ENCODE measurements at places on chromosomes 3 and 15.
A peak's percentile ranks its signal among the peaks of the same experiment; 100 is the strongest.

DNA sequence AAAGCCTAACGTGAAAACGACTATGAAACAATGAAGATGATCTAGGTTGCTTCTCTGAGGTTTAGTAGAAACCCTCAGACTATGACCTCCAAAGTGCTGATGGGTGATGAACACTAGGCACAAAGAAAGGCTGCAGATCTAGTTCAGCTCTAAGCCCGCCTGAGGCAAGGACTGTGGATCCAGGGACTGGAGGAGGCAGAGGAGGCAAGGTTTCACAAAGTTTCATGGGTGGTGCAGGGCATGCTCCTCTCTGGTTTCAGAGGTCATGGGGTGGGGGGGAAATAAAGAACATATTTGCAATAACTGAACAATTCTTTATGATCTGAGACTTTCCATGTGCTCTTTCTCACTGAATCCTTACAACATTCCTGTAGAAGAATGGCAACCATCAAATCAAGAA, 679.2 kb downstream of the NTRK3 start:
- no peak for DNase-seq

GRCh38 chr3:111729087-111729846, 129.8 kb upstream of the PHLDB2 start:
- DNase-seq, result no peak

DNA sequence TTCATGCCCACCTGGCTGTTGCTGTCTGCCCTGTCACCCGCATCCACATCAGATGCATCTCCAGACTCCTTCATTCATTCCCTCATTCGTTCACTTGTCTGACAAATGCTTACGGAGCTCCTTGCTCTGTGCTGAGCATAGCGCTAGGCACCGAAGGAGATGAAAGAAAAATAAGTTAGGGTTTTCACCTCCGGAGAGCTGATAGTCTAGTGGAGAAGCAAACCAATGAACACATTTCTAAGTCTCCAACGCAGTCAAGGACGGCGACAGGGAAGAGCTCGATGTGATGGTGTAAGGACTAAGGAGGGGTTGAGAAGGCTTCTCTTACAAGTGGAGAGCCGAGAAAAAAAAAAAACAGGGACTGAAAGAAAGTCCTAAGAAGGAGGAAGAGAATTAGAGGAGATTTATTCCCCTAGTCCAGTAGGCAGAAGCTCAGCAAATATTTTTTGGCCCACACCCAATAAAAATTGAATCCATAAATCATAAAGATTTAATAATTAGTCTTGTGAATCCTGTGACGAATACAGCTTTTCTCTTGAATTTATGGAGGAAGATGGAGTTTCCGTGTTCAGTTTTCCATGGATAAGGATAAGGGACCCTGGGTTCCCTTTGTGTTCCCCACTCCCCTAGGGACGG, 127.2 kb upstream of the DLG1 start:
- no peak for DNase-seq

DNA sequence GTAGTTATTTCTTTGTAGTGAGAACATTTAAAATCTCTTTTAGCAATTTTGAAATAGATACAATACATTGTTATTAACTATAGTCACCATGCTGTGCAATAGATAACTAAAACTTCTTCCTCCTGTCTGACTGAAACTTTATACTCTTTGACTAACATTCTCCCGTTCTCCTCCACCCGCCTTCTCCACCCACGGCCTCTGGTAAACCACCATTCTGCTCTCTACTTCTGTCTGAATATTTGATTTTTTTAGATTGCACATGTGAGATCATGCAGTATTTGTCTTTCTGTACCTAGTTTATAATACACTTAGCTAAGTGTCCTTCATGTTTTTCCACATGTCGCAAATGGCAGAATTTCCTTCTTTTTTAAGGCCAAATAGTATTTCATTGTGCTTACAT, 72.8 kb upstream of the RBM5 start:
- no peak for DNase-seq

GRCh38 chr3:128252083-128252482, 98.8 kb downstream of the EEFSEC start:
- DNase-seq, result no peak

DNA sequence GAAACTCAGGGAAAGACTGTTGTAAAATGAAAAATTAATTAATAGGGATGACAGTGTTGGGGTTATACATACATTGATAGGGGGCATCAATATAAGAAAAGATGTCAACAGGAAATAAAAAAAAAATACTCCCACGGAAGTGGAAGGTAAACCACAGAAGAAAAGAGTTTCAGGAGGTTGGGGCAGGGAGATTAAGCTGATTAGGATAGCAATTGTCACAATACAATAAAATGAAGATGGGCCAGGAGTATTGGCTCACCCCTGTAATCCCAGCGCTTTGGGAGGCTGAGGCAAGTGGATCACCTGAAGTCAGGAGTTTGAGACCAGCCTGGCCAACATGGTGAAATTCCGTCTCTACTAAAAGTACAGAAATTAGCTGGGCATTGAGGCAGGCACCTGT, 536.1 kb downstream of the AGBL1 start:
- no peak for DNase-seq

DNA sequence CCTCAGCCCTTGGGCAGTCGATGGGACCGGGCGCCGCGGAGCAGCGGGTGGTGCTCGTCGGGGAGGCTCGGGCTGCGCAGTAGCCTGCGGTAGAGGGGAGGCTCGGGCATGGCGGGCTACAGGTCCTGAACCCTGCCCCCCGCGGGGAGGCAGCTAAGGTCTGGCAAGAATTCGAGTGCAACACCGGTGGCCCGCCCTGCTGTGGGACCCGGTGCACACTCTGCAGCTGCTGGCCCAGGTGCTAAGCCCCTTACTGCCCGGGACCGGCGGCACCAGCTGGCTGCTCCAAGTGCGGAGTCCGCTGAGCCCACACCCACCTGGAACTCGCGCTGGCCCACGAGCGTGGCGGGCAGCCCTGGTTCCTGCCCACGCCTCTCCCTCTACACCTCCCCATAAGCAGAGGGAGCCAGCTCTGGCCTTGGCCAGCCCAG, 377.7 kb upstream of the RBMS3 start:
- DNase-seq, result no peak

DNA sequence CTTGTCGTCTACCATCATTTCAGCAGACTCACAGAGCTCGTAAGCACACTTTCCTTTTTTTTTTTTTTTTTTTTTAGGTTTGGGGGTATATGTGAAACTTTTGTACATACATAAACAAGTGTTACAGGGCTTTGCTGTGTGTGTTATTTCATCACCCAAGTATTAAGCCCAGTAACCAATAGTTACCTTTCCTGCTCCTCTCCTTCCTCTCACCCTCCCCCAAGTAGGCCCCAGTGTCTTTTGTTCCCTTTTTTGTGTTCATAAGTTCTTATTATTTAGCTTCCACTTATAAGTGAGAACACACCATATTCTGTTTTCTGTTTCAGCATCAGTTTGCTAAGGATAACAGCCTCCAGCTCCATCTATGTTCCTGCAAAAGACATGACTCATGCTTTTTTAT, 746.8 kb downstream of the GRM7 start:
- DNase-seq, result no peak

GRCh38 chr3:101928890-101929289, 79.6 kb downstream of the NFKBIZ start:
- no peak for DNase-seq

DNA sequence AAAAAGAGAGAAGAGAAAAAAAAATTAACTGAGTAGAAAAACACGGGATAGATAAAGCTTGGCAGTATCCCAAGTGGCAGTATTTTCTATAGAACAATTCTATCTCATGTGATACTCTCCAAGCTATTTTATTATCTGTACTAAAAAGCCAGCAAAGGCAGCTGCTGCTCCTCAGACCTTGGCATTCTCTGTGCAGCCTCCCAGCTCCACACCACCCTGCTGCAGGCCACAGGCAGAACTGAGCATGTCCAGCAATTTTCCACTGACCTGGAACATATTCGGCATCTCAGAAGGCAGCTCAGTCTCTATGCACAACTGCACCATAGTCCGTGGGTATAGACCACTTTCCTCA, 1161.4 kb downstream of the IGSF11 start:
- DNase-seq, result peak; percentile 68

DNA sequence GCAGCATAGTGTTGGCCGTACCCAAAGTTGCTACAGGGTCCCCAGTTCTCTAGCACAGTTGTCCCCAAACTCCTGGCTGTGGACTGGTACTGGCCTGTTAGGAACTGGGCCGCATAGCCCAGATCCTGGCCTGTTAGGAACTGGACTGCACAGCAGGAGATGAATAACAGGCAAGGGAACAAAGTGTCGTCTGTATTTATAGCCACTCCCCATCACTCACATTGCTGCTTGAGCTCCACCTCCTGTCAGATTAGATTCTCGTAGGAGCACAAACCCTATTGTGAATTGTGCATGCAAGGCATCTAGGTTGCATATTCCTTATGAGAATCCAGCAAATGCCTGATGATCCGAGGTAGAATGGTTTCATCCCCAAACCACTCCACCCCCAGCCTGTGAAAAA, 604.0 kb upstream of the LMCD1 start:
- DNase-seq, result no peak

DNA sequence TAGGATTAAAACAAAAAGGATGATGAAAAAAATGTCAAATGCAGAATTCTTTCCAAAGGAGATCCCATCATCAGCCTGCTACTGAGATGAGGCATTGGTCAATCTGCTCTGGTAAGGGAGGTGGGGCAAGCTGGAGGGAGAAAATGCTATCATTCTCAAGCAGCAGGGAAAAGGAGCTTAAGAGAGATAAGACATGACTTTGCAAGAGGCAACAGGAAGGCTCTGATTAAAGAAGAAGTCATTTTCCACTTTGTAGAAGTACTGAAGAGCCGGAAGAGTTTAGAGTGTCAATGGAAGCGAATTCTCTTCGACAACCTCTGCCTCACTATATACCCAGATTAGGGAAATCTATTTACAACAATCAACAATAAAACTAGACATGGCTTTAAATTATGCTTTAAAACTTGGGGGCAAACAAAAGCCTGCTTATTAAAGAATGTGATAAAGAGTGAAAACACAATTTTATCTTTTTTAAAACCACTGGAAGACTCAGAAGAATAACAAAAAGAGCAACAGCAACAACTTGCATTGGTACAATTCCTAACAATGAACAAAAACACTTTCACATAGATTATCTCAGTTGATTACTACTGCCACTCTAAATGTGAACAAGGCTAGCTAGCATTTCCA, 81.8 kb upstream of the NANOGP8 start:
- no peak for DNase-seq

DNA sequence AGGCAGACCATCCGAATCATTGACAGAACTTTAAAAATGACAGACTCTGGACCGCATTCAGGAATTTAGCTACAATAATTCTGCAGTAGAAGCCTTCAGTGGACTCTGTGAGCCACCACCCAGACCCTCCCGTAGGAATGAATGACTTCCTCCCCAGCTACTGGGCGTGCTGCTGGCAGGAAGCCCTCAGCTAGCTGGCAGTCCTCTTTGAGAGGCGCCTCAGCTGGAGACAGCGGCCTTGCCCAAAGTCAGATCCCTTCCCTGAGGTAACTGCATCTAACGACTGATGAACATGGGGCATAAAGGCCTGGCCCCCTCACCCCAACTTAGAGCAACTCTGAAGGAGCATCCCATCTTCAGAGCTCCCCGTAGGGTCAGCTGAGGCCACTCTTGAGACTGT, 25.8 kb downstream of the CRABP1 start:
- DNase-seq, result no peak

DNA sequence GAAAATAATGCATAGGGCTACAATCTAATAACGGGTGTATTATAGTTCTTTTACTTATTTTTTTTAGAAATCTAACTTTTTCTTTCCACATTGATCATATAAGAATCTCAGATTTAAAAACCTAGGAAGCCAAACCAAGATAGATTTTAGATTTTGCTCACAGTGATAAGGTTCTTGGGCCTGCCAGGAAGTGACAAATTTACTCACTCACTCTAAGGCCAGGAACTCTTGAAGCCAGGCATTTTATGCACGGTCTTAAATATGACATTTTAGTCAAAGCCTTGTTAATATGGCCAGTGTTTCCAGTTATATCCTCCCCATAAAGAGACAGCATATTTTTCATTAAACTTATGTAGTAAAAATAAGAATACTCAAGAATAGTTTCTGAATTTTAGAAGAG, 271.4 kb downstream of the SQOR start:
- no peak for DNase-seq

- no peak for DNase-seq
Observed at GRCh38 chr15:60797444-60798040, 318.6 kb upstream of the ICE2 start.

DNA sequence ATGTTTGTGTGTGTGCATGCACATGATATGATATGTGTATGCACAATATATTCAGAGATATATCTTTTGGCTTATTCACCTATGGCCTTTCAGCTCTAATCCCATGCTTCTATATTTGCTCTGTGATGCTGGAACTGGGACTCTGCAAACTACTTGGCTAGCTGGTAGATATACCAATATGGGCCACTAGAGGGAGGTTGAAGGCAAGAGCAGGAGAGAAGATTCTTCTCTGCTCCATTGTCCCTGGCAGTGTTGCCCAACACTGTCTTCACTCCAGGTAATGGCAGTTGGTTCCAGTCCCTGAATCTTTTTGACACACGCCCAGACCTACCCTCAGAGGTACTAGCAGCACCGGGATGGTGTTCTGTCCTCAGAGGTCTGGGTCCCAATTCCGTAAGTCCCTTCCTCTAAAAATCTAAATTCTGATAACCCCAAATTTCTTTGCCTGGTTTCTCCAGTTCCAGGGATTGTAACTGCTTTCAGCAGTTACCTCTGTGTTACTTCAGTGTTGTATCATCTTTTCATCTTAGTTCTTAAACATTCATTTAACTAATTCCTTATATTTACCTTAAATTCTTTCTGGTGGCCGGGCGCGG, 44.7 kb downstream of the GTPBP8 start:
- DNase-seq, result no peak

- no peak for DNase-seq
Observed at GRCh38 chr3:105594219-105594618, 227.5 kb downstream of the ALCAM start.

DNA sequence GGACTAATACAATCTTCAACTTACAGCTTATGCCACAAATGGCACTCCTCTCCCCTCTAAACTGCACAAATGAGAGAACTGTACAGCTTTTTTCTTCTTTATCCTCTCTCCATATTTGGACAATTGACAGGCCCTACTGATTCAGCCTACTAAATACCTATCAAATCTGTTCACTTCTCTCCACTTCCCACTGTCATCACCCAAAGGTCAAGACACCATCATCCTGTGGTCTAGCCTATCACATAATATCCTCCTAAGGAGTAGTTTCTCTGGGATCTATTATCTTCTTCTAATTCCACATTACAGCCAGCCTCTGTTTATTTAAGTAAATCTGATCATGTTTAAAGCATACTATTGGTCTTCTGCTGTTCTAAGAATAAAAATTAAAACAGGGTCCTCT, 33.0 kb upstream of the SLC12A8 start:
- DNase-seq, result no peak

- DNase-seq, result no peak
Observed at GRCh38 chr3:50592568-50592967, 19.0 kb downstream of the CISH start.
